Renal pelvis (tissue), 12 donors: ENCODE measurements at places on chromosomes 2 and 18.

DNA sequence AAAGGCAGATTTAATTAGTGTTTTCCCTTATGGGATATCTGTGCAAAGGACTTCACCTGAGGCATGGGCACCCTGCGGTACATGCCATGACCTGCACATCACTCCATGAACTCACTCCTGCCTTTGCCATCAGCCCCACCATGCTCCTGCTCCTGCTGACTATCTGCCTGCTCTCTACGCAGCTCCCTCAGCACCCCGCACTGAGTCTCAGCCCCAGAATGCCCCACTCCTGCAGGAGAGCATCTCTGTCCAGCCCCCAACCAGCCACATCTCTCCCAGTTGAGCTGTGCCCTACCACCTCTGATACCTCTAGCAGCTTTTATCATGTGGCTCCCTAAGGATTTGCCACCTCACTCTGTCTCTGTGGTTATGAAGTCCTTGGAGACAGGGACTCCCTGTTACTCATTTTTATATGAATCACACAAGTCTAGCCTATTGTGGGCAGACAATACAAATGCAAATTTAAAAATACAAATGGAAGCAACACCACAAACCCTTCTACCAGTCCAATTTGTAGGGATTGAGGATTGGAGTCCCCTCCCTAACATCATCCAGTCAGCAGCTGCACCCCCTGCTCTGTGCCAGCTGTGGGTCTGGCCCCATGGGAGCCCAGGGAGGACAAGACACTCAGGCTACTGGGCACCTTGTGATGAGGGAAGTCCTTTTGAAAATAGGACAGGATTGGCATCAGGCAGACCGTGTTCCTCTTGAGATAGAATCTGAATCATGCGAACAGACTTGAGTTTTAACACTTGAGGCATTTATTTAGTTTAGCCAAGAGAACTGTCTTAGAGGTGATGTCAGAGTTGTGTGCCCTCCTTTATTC, 689.6 kb upstream of the HS6ST1 start:
- no peak for DNase-seq

DNA sequence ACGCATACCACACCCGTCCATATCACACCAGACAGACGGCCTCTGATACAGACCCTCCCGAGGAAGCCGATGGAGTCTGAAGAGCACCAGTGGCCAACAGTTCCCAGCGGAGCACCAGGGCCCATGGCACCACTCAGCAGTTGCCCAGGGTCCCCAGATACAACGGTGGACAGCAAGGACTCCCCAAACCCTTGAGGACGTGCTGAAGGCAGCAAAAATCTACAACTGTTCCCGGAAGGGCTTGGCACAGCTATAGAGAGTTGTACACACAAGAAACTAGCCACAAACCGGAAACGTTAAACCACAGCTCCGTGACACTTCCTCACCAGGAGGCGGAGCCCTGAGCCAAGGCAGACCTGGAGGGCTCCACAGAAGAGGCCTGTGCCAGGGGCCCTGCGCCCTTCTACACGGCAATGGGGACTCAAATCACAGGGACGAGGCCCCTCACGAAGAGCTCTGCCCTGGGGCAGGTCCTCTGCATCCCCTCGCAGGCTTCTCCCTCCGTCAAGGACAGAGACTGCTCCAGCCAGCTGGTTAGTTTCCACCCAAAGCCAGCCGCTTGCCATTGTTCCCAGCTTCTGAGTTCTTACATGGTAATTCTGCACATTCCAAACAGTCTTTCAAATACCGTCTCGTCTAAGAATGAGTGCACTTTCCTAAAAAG, 133.4 kb downstream of the HDAC4 start:
- DNase-seq, result no peak

GRCh38 chr2:148044322-148044721, 23.4 kb downstream of the MBD5 start:
- no peak for DNase-seq

DNA sequence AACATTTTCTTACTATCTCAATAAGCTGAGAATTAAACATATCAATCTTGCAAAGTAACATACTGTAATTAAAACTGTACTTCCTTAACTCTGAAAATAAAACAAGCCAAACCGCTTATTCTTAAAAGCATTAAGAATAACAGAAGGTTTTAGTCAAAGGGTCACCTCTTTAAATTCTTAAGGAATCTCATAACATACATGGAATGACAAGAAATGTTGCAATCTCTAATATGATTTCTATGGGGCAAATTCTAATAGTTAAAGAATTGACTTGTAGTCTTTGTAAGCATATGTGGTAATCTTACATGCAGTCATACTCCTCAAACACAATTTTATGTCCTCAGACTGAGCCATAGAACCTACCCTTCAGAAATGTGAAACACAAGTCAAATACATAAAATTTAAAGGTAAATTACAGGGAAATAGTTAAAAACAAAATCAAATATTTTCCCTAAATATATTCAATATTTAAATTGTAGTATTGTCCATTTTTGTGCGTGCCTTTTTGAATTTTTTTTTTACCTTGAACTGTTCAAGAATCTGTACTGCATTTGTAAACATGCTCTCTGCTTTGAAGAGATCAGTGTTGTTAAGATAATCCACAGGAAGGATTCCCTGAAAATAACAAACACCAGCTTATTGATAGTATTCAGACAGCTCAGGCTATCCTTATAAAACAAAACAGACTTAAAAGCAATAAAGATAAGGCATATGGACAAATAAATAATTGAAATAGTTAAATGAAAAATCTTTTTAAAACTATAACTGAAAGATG, 48.2 kb downstream of the PIGN start:
- DNase-seq, result no peak

GRCh38 chr2:20514596-20515269, 67.9 kb downstream of the RHOB start:
- no peak for DNase-seq

DNA sequence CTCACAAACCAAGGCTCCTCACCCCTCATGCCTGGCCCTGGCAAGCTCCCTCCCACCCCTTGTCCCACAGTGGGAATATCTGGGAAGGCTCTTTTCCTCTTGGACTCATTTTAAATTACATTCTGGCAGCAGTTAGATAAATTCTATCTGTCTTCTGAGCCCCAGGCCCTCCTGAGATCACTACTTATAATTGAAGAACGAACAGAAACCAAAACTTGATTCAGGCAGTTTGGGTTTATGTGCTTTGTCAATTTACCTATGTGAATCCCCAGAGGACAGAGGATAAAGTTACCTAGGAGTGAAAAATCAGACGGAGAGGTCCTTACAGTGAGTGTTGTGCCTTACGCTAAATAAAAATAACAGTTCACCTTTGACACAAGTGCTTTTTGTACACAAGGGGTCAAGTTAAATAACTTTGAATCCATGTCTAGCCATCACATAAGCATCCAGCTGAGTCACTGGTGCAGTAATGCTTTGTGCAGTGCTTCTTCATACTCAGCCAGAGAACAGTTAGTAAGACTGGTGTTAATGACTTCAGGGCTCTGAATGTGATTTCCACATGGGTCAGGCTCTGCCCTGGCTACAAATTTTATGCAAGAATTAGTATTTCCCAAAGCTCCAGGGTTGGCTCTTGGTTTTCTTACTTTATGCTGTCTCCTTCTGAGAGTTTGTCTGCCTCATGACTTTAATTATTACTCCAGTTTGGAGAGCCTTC, 329.3 kb downstream of the INSIG2 start:
- no peak for DNase-seq
